Right atrium auricular region (tissue), 2 donors: ENCODE measurements at places on chromosomes 1 and 21. TPM values are rescaled to one million over a fixed set of nuclear protein-coding genes. Genes with fewer than 3 reads are reported as not detected.

- H3K27me3 ChIP-seq: no peaks in the 10 kb centered on the region
- peak overlapping the region; percentile 57 for H3K27ac ChIP-seq
- DNase-seq: no peak
- H3K4me1 ChIP-seq: peaks cover 42% of the 10 kb centered on the region
- H3K36me3 ChIP-seq: no peaks in the 10 kb centered on the region
Measured at GRCh38 chr1:52916241-52916975, 5.1 kb downstream of the ECHDC2 start.

DNA sequence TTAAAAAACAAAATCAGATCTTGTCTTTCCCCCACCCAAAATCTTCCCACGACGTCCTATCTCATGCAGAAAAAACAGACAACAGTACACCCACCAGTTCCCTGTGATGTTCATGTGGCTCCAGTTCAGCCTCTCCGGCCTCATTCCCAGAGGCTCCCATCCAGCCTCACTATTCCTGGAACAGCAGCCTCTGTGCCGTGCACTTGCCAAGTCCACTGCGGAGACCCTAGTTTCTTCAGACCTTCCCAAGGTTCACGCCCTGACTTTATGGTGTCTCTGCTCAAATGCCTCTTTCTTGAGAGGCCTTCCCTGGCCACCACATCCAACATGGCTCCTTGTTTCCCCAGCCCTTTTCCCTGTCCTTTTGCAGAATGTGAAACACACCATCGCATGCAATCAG lies 106.3 kb upstream of the BACE2 start:
- H3K4me3 ChIP-seq: no peak overlapping the region
- H3K36me3 ChIP-seq: no peaks in the 10 kb centered on the region
- H3K4me1 ChIP-seq: no peaks in the 10 kb centered on the region
- DNase-seq: no peak
- H3K27me3 ChIP-seq: no peaks in the 10 kb centered on the region

GRCh38 chr21:21367583-21367982 lies 369.4 kb downstream of the NCAM2 start:
- no peak for DNase-seq
- no peak overlapping the region for H3K4me3 ChIP-seq
- no peaks in the 10 kb centered on the region for H3K4me1 ChIP-seq
- H3K36me3 ChIP-seq: no peaks in the 10 kb centered on the region
- no peaks in the 10 kb centered on the region for H3K27me3 ChIP-seq

DNA sequence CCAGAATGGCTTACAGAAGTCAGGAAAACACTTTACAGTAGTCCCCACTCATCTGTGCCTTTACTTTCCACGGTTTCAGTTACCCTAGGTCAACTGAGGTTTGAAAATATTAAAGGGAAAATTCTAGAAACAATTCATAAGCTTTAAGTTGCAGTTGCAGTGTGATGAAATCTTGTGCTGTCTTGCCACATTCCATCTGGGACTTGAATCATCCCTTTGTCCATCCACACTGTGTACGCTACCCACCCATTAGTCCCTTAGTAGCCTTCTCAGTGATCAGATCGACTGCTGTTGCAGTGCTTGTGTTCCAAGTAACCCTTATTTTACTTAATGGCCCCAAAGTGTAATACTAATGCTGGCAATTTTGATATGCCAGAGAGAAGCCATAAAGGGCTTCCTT lies 30.5 kb downstream of the ZCCHC17 start:
- H3K27ac ChIP-seq: no peak overlapping the region
- no peak for DNase-seq
- no peaks in the 10 kb centered on the region for H3K36me3 ChIP-seq

DNA sequence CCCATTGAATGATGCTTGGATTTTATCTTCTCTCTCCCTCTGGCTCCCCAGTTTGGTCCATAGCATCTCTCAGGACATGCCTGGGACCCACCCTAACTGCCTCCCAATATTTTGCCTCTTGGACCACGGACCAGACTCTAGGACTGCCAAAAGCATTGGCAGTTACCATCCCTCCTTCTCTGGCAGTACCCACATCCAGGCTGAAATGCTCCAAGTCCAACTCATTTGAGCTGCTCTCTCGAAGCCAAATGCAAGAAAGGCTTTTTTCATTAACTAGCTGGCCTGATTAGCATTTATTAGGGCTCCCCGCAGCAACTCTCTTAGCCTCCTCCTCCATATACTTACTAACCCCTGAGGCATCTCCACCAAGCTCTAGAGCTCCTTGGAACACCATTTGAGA lies 140.0 kb upstream of the GRIK3 start:
- no peak overlapping the region for H3K4me3 ChIP-seq
- no peak for DNase-seq
- H3K36me3 ChIP-seq: no peaks in the 10 kb centered on the region
- H3K4me1 ChIP-seq: no peaks in the 10 kb centered on the region

GRCh38 chr1:147758379-147759100 lies 1.9 kb downstream of the GJA5 start:
- no peaks in the 10 kb centered on the region for H3K36me3 ChIP-seq
- peak overlapping the region; percentile 32 for H3K4me3 ChIP-seq
- peaks cover 64% of the 10 kb centered on the region for H3K4me1 ChIP-seq

DNA sequence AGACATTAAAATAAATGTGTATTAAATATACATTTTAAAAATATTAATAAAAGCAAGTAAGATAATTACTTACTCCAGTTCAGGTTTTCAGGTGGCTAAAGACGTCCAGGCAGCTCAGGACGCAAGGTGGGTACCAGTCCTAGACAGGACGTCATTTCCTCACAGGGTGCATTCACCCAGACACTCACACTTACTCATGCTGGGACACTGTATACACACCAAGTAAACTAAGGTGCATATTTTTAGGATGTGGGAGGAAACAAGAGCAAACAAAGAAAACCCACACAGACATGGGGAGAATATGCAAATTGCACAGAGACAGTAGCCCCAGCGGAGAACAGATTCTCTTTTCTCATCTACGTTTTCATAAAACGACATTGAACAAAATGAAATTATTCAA lies 457.9 kb downstream of the BRINP3 start:
- H3K27me3 ChIP-seq: no peaks in the 10 kb centered on the region
- H3K36me3 ChIP-seq: no peaks in the 10 kb centered on the region
- no peak overlapping the region for H3K27ac ChIP-seq
- DNase-seq: no peak

- H3K36me3 ChIP-seq: no peaks in the 10 kb centered on the region
- H3K4me1 ChIP-seq: no peaks in the 10 kb centered on the region
- no peak overlapping the region for H3K4me3 ChIP-seq
- no peak overlapping the region for H3K27ac ChIP-seq
- no peaks in the 10 kb centered on the region for H3K27me3 ChIP-seq
Measured at GRCh38 chr1:96329121-96329520, 392.5 kb upstream of the PTBP2 start.

- peaks cover 25% of the 10 kb centered on the region for H3K36me3 ChIP-seq
- H3K4me1 ChIP-seq: no peaks in the 10 kb centered on the region
- H3K27me3 ChIP-seq: no peaks in the 10 kb centered on the region
- DNase-seq: no peak
Measured at GRCh38 chr1:84653130-84653677, 37.1 kb downstream of the SSX2IP start.

- no peaks in the 10 kb centered on the region for H3K36me3 ChIP-seq
- no peaks in the 10 kb centered on the region for H3K4me1 ChIP-seq
- no peak overlapping the region for H3K27ac ChIP-seq
- H3K27me3 ChIP-seq: no peaks in the 10 kb centered on the region
Measured at GRCh38 chr1:243713470-243714186, 136.4 kb downstream of the AKT3 start.

DNA sequence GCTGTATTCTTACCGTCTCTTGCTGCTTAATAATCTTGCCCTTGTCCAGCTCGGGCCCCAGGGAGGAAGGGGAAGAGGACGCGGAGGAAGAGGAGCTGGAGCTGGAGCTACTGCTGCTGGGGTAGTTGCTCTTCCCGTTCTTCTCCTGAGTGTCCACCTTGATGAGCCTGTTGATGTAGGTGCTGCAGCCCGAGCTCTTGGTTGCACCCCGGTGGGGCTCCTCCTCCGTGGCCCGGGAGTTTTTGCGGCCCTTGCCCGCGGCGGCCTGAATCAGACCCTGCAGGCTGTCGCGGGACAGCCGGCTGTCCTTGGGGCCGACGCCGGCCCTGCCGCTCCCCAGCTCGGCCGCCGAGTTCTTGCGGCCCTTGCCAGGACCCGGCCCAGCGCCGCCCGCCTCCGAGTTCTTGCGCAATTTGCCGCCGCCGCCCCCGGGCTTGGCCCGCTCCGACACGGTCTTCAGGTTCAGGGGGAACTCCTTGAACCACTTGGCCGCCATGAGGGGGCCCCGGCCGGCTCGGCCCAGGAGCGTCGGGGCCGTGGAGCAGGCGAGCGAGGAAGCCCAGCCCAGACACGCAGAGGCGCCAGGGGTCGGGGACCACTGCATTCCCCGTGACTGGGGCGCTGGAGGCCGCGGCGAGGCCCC lies 475 bp upstream of the TDRD10 start:
- H3K27me3 ChIP-seq: peaks cover 9% of the 10 kb centered on the region
- no peaks in the 10 kb centered on the region for H3K4me1 ChIP-seq
- H3K4me3 ChIP-seq: peak overlapping the region; percentile 60
- peak overlapping the region; percentile 75 for H3K27ac ChIP-seq
- peak; percentile 81 for DNase-seq

Gene CLEC20A
- total RNA-seq: not detected

Gene MSH4
- 0.12 TPM for total RNA-seq

Gene ZNF691
- total RNA-seq: 10.2 TPM

Gene ELAPOR1
- 0.12 TPM for total RNA-seq
